Stimulated activated CD4-positive, alpha-beta T cell treated with anti-CD3 and anti-CD28 coated beads, Interleukin-15, amount 100 ng/mL, for 1 hour (primary cell): ENCODE measurements at places on chromosomes 1 and 21.

- peak; percentile 40 for DNase-seq
Observed at GRCh38 chr1:63773815-63774616, at the start of gene ROR1. ROR1 (plus strand) TSS chr1:63774017.

DNA sequence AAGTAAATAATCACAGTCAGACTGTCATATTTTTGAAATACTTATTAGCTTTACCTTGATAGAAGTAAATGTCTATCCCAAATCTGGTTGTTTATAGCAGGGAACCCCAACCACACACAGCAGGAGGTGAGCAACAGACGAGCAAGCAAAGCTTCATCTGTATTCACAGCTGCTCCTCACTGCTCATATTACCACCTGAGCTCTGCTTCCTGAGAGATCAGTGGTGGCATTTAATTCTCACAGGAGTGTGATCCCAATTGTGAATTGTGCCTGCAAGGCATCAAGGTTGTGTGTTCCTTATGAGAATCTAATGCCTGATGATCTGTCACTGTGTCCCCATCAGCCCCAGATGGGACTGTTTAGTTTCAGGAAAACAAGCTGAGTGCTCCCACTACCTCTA lies 104.3 kb downstream of the GPATCH2 start:
- no peak for DNase-seq

GRCh38 chr1:52455686-52456085 lies 51.3 kb downstream of the PRPF38A start:
- DNase-seq, result no peak

DNA sequence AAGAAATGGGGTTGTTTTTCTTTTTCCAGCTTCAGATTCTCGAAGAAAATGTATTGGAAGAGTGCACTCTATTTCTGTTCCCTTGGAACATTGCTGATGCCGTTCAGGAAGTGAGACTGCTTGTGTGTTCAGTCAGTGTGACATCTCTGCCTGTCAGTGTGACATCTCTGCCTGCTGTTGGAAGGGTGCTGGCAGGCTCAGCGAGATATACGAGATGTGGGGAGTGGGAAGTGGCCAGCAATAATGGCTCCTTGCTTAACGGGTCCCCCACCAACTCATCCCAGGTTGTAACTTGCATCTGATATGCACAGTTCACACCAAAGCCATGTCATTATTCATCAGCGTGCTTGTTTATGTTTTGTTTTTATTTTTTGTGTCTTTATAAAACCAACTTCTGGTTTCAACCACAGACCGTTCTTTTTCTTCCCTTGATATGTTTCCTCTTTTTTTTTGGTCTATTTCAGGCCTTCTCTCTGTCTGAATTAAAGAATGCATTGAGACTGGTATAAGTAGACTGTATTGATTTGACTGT lies 145.4 kb downstream of the GALNT2 start:
- no peak for DNase-seq
